ENCODE measurements at places on chromosomes 6 and 20.

GRCh38 chr6:160781298-160781697 lies 79.3 kb downstream of the PLG start:
- no peak for DNase-seq

DNA sequence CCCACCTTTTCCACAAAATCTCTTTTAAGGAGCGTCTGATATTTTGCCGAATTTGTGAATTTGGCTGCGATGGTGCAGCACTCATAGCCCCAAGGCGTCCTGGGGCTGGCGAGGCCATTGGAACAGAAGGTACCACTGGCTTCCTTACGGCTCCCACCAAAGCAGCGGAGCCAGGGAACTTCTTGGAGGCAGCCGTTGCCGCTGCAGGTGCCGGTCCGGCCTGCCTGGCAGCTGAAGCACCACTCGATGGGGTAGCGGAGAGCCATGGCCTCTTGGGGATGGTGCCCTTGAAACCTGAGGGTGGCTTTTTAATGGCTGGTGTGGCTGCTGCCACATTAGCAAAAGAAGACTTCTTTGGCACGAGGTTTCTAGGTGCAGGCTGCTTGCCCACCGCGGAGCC lies 29.8 kb downstream of the DIDO1 start:
- no peak for DNase-seq

DNA sequence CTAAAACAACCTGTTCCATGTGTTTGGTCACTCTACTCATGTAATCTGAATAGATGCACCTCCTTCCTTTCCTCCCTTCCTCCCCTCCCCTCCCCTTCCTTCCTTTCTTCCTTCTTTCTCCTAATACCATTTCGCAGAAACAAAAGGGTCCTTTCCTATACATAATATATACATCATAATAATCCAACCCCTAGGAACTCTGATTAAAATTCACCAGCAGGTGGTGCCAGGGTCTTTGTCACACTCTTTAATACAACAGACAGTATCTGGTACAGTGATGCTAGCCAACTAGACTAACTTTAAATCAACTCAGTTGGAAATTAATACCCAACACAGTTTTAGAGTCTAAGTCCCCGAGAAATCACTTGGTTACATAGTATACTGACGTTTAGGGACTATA lies 181.2 kb upstream of the SHLD1 start:
- DNase-seq = peak; percentile 51

DNA sequence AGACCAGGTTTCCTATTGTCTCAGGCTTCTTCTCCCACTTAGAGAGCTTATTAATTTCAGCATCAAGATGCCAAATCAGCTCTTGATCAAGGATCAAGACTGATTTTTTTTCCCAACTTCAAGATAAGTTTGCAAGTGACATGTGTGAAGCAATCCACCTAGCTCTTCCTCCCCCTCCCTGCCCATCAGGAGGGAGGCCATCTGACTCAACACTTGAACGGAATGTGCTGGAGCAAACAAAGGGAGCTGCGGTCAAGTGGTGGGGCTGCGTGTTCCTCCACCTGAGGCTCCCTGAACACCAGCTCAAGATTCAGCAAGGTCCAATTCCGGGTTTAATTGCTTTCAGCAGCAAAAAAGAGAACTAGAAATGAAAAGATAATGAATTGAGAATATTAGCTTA lies 38.7 kb downstream of the TTI1 start:
- DNase-seq = no peak

DNA sequence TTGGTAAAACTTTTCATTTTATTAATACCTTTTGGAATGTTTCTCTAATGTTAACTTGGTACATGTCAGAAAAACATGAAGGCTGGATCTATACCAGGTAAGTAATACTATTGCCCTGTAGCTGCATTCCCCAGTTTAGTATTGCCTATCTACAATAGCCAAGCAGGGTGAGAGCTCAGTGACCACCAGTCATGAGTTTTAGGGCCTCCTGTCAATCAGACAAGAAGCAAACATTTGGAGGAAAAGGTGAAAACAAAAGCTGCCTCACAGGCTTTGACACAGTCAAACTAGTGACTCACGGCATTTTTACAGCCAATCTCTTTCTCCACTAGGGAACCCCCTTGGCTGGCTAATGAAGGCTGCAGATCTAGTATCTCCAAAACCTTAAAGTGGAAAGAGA lies 9.5 kb upstream of the CDC5L start:
- DNase-seq = no peak

GRCh38 chr6:51644426-51644825 lies 443.0 kb downstream of the PKHD1 start:
- DNase-seq = no peak

DNA sequence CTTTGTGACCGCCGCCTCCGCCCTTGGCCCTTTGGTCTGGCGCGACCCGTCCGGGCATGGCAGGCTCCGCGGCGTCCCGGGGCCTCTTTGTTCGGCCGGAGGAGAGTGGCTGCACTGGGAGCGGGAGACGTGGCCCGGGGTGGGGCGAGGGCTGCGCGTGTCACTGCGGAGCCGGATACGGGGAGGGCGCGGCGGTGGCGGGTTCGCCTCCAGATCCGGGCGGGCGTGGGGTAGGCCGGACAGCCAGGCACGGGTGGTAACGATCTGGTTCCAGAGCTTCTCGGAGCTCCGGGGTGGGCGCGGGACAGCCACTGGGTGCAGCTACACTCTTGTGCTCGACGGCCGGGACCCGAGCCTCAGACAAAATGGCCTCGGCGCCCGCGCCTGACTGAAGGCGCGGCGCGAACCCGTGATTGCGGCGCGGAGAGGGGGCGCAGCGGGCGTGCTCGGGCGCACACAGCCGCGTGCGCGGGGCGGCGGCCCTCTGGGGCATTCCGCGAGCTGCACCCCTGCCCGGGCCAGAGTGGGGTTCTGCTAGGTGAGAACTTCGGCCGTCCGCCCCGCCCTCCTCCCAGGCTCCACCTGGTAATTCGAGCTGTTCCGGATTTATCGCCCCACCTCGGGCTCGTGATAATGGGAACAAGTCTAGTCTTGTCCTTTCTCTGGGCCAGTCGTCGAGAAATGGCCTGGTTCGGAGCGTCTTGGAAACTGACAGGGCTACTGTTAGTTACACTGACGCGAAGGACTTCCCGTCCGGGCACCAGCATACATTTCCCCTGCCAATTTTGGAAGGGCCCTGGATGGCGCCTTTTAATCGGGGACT lies 1.0 kb downstream of the LOC128125822 start:
- DNase-seq = peak; percentile 63

DNA sequence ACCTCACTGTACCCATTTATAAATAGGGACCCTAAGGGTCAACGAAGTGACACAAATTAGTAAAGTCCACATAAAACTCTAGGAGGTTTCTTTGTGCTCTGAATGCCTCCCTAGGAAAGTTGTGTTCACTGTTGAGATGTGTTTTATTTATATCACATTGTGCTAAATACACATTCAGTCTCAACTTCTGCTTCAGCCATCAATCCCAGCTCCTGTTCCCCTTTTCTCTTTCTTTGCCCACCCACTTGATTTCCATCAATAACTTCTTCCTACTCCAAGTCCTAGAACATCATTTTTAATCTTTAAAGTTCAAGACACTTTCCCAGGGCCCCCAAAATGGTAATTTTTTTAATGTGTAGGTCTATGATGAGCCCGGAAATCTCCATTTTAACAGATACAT lies 208.3 kb upstream of the RAB32 start:
- DNase-seq = peak; percentile 51

GRCh38 chr20:31881945-31882344 lies 11.5 kb downstream of the TTLL9 start:
- no peak for DNase-seq

DNA sequence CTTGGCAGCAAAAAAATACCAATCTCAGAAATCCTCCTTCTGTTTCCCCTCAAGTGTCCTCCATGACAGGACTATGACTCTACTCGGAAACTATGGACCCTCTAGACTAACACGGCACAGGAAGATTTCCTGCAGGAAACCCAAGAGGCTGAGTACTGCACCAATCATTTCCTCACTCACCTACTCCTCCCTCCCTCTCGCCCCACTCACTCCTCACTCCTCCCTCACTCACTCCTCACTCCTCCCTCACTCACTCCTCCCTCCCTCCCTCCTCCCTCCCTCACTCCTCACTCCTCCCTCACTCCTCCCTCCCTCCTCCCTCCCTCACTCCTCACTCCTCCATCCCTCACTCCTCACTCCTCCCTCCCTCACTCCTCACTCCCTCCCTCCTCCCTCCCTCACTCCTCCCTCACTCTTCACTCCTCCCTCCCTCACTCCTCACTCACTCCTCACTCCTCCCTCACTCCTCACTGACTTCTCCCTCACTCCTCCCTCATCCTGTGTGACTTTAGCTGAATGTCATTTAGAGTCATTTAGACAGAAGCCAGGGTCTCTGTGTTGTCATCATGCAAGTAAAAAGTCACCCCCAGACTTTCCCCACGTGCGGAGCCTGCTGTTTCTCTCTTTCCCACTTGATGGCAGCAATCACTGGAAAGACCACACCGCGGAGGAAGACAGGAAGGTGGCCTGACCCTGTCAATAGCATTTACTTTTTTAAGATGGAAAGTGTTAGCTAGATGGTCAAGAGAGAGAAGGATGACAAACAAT lies 226.8 kb upstream of the PDE10A start:
- DNase-seq = no peak

DNA sequence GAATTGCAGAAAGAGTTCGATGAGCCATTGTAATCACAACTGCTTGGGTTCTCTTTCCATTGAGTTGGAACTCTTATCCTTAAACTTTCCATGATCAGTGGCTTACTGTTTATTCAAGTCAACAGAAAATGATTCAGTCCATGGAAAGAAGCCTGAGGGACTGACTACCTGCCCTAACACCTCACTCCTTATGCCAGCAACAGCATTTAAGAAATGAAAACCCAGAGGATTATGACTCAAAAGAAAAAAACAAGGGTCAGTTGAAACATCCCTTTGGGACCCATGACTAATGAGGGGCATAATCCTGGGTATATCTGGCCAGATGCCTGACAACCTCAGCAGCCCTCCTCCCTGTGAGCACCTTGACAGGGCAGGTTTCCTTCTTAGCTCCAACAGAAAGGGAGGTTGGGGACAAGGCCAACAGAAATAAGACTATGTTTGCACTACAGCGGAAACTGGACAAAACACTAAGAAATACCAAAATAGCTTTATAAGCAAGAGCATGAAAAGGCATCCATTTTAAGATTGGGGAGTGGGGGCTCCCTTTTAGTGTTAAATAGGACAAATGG lies 106.7 kb downstream of the MAP3K5 start:
- DNase-seq = no peak

DNA sequence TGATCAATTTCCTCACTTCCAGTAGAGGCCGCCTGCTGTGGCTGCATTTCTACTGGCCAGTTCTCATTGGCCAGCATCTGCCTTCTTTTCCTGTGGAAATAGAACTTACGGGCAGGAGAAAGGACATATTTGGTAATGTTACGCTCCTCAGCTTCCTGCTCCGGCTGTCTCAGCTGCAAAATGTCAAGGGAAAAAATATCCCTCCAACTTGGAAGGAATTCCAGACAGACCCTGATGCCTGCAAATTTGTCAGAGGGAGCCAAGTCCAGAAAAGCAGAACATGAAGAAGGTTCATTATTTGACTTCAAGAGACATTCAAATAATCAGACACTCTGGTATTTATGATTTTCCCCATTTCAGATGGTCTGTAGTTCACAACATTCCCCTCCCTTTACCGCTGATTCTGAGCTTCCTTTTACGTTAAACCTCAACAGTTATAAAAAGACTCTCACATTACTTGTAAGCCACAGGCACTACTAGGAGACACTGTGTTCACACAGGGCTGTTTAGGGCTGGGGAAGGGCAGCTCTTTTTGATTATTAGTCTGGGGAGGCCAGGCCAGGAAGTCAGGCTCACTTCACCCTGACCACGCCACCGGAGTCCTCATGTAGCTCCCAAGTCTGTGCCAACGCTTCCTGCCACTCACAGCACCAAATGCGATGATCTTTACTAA lies 179.6 kb upstream of the CCN2 start:
- no peak for DNase-seq

- DNase-seq = peak; percentile 26
These were observed 2.4 kb upstream of the MDGA1 start for GRCh38 chr6:37699887-37700619.

GRCh38 chr20:4065391-4065844 lies 50.1 kb upstream of the RNF24 start:
- peak; percentile 49 for DNase-seq

DNA sequence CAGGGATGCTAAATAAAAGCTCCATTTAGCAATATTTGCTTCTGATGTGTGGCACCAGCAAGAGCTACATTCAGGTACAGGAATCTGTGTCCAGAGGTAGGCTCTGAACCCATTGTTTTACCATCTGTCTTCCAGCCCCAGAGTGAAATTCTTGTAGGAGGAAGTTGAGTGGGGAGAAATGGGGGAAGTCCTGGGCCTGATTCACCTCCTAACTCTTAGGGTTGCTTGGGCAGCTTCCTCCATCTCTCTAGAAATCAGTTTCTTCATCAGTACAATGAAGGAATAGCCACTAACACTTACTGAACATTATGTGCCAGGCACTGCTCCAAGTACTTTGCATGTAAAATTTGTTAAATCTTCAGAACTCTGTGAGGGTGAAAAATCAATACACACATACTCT lies 35.1 kb upstream of the TSPYL1 start:
- peak; percentile 87 for DNase-seq

GRCh38 chr20:23653400-23653938 lies 15.7 kb upstream of the CST3 start:
- no peak for DNase-seq

- DNase-seq = no peak
These were observed 47.7 kb downstream of the SPATA2 start for GRCh38 chr20:49867453-49868215.

DNA sequence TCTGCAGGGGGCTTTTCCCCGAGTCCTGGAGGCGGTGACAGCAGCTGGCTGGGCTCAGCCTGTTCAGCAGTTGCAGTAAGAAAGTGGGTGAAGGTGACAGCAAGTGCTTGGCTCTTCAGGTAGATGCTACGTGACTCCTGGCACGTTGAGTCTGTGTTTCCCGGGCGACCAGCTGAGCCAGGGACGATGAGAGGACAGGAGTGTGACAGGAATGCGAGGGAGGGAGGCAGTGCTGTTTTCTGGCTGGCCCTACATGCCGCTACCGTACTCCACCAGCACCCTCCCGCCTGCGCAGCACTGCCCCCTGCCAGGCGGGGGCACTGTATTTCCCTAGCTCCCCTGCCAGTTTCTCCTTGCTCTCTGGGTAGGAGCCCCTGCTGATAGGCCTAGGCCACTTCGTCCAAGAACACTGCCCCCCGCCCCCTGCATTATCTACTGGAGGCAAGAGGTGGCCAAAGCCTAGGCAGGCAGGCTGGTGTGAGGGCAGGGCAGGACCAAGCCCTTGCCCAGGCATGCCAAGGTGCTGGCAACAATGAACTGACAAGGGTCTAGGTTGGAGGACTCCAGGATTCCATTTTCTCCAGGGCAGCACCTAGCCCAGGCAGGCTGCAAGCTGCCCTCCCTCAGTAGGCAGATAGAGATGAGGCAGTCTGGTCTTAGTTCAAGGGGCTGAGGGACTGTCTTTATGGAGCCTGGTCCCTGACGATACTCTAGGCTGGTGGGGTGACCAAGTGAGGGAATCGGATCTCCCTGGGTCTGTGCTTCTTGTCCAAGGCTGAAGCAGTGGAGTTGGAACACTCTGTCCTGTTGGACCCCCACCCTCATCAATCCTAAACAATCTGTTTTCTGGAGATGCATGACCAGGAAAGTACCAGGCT lies 19.2 kb downstream of the MRPS18A start:
- peak; percentile 57 for DNase-seq
